Ecto neural progenitor cell (in vitro differentiated cells): ENCODE measurements at places on chromosomes 12 and 14.

DNA sequence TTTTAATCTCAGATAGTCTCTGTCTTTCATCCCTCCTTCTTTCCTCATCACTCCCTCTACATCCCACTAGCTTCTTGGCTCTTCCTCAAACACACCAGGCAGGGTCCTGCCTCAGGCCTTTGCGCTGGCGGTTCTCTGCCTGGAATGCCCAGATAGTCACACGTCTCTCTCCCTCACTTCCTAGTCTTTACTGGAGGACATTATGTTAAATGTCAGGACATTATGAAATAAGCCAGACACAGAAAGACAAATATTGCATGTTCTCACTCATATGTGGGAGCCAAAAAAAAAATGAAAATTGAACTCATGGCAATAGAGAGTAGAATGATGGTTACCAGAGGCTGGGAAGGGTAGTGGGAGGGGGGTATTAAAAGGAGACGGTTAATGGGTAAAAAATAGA is 442.0 kb downstream of the MED13L start:
- no peak for DNase-seq

GRCh38 chr12:114476159-114476558 is 70.2 kb upstream of the TBX5 start:
- DNase-seq, result no peak

DNA sequence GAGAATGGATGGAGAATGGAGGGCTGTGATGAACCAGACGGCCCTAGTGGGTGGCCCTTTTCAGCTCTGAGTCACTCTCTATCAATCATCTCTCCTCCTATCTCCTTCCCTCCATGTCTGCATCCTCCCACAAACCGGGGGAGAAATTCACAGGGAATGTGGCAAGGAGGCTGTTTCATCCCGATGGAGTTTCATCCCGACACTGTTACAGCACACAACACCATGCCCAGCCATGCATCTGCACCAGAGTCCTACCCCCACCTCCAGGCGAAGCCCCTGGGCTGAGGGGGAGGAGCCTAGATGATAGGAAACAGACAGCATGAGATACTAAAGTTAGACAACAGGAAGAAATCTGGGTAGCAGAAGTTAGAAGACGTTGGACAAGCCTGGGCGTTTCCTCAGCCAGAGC is 20.8 kb downstream of the SLC8B1 start:
- no peak for DNase-seq

DNA sequence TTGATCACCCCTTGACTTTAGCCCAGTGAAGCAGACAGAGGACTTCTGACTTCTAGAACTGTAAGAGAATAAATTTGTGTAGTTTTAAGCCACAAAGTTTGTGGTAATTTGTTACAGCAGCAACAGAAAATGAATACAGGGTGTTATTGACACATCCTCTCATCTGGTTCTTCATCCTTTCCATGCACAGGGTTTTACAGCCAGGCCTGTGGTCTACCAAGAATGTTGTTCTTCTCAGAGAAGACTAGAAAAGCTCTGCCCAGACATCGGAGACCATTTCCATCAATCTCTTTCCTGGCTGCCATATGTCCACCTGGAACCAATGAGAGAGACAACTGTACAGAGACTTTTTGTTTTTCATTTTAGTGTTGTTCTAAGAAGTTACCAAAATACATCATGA is 308.2 kb upstream of the AMIGO2 start:
- DNase-seq, result no peak

GRCh38 chr12:117972301-117972700 is 3.5 kb upstream of the KSR2 start:
- DNase-seq, result no peak

DNA sequence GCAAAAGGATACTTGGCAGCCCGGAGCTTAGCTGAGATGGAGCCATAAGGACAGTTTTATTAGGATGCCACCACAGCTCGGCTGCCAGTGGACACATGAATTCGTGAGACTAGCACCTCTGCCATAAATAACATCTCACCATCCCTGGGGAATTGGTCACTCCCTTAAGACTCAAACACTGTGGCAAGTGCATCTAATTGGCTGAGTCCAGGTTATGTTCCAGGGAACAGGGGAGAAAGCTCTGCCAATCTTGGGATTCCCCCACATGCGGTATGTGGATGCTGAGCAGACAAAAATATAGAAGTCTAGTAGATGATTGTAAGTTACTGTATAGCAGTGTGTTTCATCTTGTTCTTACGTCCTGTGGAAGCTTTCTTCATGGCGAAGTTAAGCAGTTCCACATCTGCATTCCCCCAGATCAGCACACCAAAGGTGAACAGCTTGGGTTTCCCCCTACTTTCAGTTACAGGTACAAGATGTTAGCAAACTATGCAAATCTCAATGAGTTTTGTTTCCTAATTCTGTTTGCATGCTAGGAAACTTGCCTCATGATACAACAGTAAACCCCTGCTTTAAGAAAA is 131.1 kb downstream of the ETV6 start:
- DNase-seq, result no peak

DNA sequence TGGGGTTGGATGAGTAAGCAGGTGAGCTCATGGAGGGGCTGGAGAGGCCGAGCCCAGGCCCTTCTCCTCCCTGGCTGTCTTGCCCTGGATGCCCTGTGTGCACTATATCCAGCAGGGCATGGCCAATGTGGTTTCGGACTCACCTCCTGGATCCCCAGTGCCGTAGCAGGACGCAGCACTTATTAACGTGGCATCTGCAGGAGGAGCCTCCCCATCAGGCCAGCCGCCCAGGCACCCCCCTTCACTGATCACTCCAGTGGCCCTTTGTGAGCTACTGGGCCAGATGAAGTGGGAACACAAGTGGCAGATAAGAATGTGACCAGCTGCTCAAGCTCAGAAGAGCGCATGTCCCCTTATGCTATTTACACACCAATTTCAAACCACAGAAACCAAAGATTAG is 43.1 kb upstream of the DICER1 start:
- no peak for DNase-seq

DNA sequence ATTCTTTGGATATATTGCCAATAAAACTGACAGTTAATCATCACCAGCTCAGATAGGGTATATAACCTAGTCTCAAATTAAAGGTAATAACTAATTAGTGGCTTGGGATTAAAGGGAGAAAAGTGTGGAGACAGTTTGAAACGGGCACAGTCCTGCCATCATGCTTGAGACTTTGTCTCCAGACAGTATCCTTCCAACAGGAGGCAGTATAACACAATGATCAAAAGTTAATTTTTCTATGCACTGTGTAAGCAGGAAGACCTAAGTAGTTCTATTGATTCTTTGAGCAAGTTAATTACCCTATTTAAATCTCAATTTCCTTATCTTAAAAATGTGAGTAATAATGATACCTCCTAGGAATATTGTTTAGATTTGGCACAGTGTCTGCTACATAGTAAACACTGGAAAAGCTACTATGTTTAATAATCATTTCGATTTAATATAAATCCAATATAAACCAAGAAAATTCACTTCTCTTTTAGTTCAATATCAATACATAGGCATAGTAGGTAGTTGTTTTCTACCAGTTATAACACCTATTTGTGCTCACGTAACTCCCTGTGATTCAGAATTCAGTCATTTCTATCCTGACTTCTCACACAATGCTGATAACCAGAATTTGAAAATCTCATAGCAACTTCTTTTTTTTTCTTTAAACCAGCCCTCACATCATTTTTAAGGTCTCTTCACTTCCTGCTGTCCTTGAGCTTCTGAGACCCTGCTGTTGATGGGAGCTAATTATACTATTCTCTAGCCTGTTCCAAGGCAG is 53.7 kb downstream of the GALNT4 start:
- no peak for DNase-seq

DNA sequence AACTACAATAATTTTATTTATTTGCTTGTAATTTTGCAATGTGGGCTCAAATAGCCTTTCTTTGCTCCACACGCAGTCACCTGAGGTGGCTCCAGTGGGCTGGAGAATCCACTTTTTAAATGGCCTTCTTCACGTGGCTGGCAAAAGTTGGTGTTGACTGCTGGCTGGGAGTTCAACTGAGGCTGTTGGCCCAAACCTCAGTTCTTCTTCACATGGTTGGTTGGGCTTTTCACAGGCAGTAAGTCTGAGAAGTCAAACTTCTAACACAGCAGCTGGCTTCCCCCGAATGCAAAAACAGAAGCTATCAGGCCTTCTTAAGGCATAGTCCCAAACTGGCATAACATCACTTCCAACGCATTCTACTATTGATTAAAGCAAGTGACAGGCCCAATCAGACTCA is 2.1 kb upstream of the OXA1L start:
- no peak for DNase-seq

DNA sequence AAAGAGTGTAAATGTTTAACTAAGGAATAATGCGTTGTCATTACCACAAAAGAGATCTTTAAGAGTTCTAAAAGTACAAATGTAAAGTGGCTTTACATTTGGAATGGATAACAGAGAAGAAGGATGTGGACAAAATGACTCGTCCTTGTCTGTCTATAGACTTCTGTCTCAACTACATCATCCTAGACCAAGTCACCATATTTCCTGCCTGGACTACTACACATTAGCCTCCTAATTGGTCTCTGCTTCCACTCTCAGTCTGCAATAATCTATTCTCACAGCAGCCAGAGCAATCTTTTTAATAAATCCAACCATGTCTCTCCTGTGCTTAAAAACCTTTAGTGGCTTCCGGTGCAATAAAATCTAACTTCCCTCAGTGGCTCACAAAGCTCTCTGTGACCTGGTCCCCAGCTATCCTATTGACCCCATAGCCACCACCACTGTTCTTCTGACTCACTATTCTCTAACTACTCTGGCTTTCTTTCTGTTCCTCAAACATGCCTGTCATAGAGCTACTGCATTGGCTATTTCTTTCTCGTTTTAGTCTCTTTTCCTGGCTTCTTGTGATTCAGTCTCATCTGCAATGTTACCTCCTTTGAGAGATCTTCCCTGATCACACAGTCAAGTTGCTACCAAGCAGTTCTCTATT is 91.1 kb downstream of the MYF5 start:
- DNase-seq, result no peak

DNA sequence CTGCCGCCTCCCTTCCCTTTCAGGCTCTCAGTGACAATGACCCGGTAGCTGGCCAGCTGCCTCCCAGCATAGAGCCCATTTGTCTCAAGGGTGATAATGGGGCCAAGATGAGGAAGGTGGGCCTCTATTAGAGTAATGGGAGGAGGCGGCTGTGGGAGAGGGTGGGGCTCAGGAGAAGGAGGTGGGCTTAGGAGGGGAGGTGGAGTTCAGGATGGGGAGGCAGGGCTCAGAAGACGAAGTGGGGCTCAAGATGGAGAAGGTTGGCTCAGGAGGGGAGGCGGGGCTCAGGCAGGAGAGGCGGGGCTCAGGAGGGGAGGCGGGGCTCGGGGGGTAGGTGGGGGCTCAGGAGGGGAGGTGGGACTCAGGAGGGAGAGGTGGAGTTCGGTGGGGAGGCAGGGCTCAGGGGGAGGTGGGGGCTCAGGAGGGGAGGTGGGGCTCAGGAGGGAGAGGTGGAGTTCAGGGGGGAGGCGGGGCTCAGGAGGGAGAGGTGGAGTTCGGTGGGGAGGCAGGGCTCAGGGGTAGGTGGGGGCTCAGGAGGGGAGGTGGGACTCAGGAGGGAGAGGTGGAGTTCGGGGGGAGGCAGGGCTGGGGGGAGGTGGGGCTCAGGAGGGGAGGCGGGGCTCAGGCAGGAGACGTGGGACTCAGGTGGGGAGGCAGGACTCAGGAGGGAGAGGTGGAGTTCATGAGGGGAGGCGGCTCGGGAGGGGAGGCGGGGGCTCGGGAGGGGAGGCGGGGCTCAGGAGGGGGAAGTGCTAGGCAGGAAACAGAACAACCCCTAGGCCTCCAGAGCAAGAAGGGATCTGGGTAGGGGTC is 36.8 kb downstream of the IQSEC3 start:
- DNase-seq, result peak; percentile 85

- no peak for DNase-seq
Measured at GRCh38 chr12:84874825-84875139, 37.8 kb downstream of the SLC6A15 start.

DNA sequence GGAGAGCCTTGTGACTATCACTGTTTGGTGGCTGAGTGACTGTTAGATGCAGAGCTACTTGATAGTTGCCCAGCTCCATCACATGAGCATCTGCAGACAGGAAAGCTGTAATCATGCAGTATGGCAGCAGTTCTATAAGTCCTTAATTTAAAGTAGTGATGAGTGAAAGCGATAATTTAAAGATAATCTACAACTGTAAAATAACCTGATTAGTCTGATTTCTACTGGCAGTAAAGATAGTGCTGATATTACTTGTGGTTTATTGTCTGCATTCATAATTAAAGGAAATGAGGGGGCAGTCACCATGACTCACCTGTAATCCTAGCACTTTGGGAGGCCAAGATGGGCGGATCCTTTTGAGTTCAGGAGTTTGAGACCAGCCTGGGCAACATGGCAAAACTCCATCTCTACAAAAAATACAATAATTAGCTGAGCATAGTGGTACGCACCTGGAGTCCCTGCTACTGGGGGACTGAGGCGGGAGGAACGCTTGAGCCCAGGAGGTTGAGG is 41.2 kb upstream of the PLEKHD1 start:
- no peak for DNase-seq

- DNase-seq, result peak; percentile 74
Measured at GRCh38 chr12:131242741-131243496, 289.2 kb downstream of the ADGRD1 start.

GRCh38 chr14:48726080-48726642 is 860.0 kb downstream of the RPS29 start:
- DNase-seq, result no peak

GRCh38 chr14:102345232-102345631 is 17.5 kb downstream of the CINP start:
- DNase-seq, result no peak
